Activated CD8-positive, alpha-beta memory T cell treated with anti-CD3 and anti-CD28 coated beads for 1 hour (primary cell): ENCODE measurements at places on chromosomes 6 and 20.

GRCh38 chr6:153662982-153663381 is 376.1 kb upstream of the OPRM1 start:
- DNase-seq: no peak

DNA sequence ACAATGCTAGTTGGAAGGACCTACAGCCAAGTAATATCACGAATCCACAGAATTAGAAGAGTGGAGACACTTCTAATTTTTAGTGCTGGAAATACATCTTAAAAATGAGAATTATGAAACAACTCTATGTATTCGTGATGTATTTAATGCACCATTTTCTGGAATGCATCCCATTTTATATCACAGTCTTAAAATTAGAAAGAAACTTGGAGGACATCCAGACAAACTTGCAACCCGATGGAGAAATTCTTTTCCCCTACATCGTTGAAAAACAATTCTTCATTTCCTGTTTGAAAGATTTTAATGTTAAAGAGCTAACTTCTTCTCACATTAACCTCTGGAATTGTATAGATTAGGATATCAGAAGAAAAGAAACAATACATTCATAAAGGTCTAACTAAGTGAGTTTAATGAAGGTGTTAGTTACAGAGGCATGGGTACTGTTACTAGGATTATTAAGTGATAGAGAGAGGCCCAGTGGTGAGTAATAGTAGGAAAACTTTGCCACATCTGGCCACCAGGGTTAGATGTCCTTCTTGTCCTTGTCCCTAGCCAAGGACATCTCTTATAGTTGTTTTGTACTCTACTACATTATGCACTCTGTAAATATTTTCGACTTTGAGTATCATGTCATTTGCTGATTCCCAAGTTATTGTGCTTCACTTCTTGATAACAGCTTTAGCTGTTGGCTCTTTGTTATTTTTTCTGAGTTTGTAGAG is 502.4 kb upstream of the PTCHD4 start:
- no peak for DNase-seq

- no peak for DNase-seq
Measured at GRCh38 chr20:32682508-32682987, 8.8 kb upstream of the C20orf203 start.

DNA sequence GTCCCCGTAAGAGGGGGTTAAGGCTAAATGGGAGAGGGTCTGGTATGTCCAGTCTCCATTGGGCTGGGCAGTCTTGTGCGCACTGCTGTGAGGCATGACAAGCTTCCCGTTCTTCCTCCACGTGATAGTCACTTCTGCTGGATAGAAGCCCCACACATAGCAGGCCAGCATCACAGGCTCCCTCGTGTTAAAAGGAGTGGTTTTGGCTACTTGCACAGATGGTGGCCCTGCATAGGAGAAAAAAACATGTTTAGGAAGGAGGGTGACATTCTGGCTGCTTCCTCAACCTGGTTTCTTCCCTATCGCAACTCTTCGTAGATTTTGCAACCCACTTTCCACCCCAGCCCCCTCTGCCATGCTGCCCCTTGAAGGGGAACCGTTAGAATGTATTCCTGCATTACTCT is 3.6 kb downstream of the HLA-DMB start:
- DNase-seq: no peak

- no peak for DNase-seq
Measured at GRCh38 chr6:167323111-167323510, 1.8 kb upstream of the TTLL2 start.

DNA sequence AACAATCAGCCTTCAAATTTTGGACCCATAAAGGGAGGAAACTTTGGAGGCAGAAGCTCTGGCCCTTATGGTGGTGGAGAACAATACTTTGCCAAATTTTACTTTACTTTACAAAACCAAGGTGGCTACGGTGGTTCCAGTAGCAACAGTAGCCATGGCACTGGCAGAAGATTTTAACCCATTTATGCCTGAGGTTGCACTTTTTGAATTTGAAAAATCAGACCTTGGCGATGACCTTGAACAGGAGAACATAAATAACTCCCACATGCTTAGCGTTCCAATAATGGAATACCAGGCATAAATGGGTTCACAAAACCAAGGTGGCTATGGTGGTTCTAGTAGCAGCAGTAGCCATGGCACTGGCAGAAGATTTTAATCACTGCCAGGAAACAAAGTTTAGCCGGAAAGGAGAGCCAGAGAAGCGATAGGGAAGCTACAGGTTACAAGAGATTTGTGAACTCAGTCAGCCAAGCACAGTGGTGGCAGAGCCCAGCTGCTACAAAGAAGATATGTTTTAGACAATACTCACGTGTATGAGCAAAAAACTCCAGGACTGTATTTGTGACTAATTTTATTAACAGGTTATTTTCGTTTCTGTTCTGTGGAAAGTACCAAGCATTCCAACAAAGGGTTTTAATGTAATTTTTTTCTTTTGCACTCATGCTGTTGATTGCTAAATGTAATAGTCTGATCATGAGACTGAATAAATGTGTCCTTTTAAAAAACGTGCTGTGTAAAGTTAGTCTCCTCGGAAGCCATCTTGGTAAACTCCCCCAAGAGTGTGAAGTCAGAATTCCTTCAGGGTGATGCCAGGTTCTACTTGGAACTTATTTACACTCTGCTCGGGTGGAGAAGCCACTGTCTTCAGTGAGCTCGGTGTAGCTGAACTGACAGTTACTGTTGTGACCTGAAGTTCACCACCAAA is 6.7 kb downstream of the SFT2D1 start:
- DNase-seq: no peak

DNA sequence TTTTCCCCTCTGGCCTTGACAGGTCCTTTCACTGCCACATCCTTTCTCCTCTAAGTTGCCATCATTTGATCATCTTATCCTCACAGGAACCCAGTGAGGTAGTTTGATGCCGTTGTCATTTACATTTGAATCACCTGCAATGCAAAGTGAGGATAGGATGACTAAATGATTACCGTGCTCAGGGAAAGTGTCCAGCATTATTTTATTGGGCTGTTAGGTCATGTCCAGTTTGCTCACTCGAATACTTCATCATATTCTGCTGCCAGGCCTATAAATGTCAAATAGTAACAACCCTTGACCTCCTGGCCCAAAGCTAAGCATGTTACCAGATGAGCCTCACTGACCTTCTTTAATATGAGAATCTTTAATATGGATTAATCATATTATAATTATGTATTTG is 1068.7 kb upstream of the FLRT3 start:
- DNase-seq: no peak

- DNase-seq: no peak
Measured at GRCh38 chr6:135258970-135259369, 77.9 kb downstream of the MYB start.

- no peak for DNase-seq
Measured at GRCh38 chr20:45991616-45992015, 17.1 kb upstream of the MMP9 start.

DNA sequence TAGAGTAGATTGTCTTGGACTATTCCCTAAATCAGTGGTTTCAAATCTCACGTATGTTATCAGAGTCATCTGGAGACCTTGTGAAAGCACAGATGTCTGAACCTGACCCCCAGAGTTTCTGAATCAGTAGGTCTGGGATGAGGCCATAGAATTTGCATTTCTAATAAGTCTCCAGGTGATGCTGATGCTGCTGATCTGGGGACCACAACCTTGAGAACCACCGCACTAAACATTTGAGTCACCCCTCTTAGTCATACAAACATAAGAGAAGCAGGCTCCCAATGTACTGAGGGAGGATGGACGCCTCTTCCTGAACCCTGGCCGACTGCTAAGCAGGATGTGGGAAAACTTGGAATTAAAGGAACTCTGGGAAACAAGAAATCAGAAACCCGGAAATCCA is 187.8 kb upstream of the PRDM1 start:
- no peak for DNase-seq

GRCh38 chr6:132511210-132511830 is 1.6 kb downstream of the STX7 start:
- DNase-seq: no peak

DNA sequence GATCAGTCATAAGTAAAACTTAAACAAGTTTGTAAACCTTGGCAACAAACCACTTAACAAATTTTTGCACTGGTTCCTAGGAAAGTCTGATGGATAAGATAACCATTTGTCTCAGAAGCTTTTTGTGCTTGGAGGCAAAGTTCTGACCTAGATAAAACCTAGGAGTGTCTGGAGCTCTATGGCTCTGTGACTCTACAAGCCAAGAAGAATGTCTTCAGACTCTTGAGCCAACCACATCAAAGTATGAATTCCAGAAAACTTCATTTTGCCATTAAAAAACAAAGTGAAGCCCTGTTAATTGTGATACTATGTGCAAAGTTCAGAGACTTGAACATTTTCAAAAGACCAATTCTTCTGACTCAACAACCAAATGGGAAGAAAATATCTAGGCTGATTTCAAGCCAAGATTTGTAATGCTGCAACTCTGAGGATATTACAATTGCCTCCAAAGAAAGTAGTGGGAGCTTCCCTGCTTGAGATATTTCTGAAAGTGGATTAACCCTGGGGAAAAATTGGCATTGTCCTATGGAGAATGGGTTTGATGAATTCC is 158.1 kb upstream of the FOXQ1 start:
- no peak for DNase-seq

DNA sequence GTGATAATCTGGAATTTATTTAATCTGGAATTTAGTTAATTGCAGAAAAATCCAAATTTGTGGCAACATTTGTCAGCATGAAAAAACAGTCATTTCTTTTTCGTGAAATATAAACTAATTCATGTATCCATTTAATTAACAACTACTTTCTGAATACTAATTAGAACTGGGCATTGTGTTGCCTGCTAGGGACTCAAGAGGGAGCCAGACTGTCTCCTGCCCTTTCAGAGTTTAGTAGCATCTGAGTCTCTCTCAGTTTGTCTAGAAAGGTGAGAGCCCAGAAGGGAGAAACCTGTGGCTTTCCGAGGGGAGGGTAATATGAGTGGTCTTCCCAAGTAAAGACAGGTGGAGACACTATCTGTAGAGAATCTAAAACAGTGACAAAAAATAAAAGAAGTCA is 210.9 kb upstream of the HDDC2 start:
- DNase-seq: no peak

DNA sequence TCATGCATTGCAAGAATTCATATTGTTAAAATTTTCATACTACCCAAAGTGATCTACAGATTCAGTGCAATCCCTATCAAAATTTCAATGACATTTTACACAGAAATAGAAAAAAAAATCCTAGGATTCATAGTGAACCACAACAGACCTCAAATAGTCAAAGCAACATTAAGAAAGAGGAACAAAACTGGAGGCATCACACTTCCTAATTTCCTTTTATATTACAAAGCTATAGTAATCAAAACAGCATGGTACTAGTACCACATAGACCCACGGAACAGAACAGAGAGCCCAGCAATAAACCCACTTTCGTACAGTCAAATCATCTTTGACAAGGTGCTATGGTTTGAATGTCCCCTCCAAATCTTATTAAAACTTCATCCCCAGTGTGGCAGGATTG is 39.7 kb downstream of the NTSR1 start:
- DNase-seq: no peak

DNA sequence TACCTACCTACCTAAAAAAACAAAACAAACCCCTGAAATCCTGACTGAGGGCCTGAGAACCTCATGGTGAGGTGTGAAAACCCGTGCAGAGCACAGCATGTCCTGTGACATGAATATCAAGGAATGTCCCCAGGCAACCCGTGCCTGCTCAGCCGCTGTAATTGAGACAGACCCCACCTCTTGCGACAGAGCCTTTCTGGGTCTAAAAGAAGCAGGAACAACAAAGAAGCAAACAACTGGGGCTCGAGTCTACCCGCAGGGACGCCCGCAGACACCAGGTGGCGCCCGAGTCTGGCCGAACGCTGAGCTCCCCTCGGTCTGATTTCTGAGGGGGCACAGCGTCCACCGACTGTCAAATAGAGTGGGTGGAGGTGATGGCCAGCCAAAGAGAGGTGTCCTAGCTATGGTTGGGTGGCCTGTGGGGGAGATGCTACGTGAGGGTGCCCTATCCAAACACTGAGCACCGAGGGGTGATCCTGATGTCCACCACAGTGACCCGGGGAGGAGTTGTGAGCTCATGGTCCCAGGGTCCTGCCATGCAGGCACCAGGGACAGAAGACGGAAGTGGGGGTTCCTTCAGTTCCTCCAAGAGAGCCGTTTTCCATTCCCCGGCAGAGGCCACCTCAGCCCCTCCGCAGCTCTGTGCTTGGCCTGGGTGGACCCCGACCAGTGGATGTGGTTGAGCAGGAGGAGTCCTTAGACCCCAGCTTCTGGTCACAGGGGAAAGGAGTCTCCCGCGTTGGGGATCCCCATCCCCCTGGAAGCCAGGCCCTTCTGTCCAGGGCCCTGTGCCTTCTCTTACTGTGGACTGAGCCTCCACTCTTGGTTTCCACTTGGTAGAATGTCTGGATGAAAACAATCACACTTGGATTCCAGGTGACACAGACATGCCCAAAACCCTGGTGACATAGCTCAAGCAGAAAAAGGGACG is 268.2 kb downstream of the CDC5L start:
- peak; percentile 46 for DNase-seq

DNA sequence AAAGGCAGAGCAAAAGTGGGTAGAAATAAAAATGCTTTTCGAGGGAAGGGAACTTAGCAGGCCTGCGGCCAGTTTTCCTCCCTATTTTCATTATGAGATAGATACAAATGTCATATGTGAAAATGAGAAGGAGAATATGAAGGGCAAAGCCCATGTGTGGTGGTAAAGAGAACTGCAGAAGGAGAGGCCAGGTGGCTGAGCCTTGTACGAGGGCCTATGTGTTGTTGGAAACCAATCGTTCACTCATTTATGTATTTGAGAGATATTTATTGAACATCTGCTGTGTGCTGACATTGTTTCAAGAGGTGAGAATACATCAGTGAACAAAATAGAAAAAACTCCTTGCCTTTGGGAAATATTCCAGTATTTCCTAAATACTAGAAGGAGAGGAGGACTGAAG is 147.7 kb downstream of the SH3BGRL2 start:
- no peak for DNase-seq

DNA sequence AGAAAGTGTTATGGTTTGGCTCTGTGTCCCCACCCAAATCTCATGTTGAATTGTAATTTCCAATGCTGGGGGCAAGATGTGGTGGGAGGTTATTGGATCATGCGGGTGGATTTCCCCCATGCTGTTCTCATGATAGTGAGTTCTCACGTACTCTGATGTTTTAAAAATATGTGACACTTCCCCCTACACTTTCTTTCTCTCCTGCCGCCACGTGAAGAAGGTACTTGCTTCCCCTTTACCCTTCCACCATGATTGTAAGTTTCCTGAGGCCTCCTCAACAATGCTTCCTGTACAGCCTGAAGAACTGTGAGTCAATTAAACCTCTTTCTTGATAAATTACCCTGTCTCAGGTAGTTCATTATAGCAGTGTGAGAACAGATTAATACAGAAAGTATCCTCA is 150.8 kb downstream of the TMEM200A start:
- DNase-seq: no peak
